ENCODE measurements at places on chromosomes 1 and 21.

- no peak for DNase-seq
Observed at GRCh38 chr1:92095874-92096273, 15.7 kb downstream of the BTBD8 start.

- no peak for DNase-seq
Observed at GRCh38 chr1:99363531-99363930, 99.2 kb downstream of the PLPPR4 start.

DNA sequence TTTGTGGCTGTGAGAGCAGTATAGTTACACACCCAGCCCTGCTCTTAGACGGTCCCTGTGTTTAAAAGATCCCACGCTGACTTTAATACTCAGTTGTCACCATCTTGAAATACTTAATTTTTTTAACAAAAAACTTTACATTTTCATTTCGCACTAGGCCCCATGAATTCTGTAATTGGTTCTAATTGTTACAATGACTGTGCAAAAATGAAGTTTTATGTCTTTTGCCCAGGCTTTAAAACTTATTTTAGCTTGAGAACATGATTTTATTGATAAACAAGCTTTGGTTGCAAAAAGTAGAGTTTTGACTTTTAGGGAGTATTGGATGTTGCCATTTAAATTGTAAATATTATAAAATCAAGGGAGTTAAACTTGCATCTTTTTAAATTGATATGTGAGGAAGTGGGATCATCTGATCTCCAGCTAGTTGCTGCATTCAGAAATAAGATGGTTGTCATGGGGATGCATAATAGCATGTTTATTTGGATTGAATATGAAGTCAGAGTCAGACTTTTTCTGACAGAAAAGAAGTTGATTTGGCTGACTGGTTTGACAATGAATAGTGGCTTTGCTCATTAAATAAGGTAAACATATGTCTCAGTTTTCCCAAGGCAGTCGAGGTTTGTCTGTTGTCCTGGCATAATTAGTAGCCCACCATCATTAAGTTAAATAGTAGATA is 23.0 kb upstream of the CRP start:
- DNase-seq = no peak

DNA sequence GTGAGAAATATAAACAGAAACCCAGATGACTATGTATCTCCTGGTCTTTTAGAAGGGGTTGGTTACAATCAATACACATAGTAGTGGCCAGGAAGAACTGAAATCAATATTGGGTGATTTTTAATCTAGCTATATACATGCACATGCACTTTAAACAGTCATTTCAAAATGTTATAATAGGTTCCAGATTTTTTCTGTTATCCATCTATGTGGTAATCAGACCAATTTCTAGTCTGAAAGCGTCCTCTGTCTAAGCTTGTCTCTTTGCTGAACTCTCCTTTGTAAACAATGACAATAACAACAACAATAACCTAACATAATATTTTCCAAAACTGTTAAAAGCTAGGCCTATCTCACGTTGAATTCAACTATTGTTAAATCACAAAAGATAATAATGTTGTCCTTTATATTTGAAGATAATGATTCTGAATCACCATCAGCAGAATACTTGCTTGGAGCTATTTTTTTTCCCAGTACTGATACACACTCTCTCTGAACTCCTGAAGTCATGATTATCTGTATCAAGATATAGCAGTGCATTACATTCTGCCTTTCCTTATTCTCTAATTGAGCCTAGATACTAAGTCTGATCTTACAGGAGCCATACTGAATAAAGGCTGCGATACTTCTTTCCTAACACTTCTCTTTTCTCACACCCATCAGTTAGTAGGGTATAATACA is 496.8 kb upstream of the ZRANB2 start:
- DNase-seq = no peak

GRCh38 chr1:25774921-25775771 is 24.8 kb upstream of the SELENON start:
- no peak for DNase-seq

DNA sequence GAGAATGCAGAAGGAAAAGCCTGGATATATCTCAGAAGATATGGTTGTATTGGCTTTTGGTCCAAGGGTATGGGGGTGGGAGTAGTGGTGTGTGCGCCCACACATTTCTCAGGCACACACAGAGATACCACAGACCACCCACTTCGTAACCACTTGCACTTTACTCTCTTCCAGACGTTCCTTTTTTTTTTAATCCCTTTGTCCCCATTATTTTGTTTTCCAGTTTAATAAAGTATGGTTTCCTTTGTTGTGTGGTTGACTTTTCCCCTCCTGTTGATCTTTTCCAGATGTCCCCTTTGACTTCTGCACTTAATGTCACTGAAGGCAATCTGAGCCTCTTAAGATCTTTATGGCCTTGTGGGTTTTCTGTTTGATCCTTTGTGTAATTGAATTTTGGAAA is 10.5 kb upstream of the TARS2 start:
- DNase-seq = peak; percentile 30

DNA sequence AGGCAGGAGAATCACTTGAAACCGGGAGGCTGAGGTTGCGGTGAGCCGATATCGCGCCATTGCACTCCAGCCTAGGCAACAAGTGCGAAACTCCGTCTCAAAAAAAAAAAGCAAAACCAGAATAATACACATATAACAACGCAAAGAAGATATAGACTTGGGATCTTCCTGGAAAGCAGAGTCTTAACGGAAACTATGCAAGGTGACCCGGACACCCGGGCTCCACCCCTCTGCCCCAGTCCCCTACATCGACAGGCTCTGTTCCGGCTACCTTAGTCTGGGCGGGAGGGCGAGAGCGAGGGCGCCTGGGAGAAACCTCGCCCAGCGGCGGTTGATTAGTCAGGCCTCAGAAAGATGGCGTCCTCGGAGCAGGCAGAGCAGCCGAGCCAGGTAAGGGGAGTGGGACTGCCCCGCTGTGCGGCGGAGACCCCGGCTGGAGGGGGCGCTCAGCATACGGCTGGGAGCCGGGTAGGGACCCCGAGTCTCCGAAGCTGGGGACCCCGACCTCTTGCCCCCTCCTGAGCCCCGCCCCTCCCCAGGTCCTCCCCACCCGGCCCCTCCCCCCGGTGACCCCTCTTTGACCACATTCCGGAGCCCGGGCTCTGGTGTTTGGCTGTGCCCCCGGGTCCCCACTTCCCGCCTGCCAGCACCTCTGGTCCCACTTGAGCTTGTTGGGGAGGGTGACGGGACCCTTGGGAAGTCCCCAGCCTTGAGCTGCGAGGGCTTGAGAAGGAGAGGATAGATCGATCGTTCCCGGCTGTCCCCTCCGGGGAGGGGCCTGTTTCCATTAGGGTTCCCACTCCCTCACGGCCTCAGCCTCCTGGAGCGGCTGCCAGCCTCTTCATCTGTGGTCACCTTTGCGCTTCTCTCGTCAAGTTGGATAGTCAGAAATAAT is at the start of gene PEX14:
Gene PEX14 (plus strand): TSS at position 338 of the 895 bp plus-strand sequence. CDS start 17 bp downstream, at position 355.
- peak; percentile 89 for DNase-seq

DNA sequence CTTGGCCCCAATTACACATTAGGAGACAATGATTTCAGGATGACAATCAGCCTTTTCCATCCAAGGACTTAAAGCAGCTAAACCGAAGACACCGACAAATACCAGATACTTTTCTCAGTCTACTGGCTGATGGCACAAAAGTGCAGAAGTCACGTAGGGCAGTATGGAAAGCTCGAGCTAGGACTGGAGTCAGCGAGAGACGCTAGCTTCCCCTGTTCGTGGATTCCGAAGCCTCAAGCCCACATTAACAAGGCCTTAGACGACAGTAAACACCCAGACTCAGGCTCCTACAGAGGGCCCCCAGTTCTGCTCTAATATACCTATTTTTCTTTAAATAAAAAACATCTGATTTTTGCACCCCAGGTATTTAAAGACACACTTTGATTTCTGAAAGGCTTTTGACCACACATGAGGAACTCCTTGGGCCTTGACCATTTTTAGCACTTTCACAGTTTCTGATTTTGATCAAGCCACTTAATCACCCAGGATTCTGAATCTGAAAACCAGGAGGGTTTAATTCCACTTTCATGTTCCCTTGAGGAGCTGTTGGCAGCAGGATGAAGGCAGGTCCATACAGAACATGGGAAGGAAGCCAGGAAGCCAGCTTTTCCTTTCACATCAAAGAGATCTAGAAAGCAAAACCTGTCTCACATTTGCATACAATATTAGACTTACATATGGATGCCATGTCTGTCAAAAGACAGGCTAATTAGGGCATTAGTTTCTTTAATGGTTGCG is 204.1 kb downstream of the GABPA start:
- peak; percentile 22 for DNase-seq

DNA sequence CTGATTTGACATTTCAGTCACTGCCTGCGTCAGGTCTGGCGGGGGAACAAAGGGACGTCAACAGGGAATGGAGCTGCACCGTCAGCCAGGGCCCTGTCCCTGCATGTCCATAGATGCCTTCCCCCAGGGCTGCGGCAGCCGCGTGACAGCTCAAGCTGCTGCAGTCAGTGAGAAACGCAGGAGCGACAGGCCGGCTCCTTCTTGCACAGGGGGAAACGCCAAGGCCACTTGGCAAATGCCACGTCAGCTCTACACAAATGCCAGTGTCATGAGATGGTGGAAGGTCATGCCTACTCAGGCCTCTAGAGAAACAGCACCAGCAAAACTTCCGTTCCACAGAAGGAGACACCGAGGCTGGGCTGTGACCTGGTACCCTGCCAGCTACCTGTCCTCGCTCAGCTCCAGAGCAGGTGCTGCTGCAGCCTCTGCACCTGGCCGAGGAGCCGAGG is 37.7 kb downstream of the SYF2 start:
- DNase-seq = no peak

- DNase-seq = no peak
Observed at GRCh38 chr1:156492591-156493080, 7.9 kb downstream of the MEF2D start.

- DNase-seq = no peak
Observed at GRCh38 chr1:37704966-37705365, 12.7 kb downstream of the CDCA8 start.

- DNase-seq = no peak
Observed at GRCh38 chr1:18556364-18556763, 74.3 kb upstream of the PAX7 start.

DNA sequence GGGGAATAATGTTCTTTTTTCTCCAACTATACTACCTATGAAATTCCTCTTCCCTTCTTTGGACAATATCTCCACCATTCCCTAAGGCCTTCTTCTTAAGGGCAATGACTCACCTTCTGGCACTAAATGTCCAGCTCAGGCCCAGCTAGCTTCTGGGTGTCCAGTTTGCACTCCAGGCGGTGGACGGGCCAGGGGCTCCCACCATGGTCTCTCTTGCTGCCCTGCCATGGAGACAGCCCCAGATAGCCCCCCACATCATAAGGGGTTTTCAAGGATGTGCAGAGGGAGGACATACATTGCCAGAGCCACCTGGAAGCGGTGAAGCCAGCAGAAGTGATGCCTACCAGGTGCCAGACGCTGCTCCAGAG is 43.8 kb downstream of the C1orf198 start:
- DNase-seq = peak; percentile 22

DNA sequence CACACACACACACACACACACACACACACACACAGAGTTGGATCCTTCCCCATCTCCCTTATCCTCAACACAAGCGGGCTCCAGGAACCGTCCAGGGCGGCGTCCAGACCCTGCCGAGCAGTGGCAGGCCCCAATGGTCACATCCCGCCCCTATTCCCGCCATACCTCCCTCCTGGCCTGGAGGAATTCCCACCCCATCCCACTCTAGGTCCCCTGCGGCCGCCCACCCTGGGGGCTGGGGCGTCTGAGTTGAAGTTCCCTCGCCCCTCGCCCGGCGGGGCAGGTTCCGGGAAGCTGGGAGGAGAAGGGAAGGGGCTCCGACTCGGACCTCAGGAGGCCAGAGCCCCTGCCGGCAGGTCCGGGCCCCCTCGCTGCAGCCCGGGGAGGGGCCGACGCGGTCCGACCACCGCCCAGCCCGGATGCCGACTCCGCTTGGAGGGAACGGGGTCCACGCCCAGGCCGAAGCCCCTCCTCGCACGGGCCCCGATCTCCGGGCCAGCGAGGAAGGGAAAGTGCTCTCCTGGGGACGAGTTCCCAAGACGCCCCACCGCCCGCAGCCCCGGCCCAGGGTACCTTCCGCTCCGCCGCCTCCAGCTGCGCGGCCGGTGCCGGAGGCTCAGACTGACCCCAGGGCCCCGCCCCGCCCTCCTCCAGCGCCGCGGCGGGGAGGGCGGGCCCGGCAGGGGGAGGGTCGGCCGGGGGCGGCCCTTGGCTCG is at the start of gene RHOC:
Gene RHOC (minus strand): TSS at position 623 of the 716 bp plus-strand sequence. CDS start 3,328 bp downstream, outside the sequence.
- peak; percentile 52 for DNase-seq

DNA sequence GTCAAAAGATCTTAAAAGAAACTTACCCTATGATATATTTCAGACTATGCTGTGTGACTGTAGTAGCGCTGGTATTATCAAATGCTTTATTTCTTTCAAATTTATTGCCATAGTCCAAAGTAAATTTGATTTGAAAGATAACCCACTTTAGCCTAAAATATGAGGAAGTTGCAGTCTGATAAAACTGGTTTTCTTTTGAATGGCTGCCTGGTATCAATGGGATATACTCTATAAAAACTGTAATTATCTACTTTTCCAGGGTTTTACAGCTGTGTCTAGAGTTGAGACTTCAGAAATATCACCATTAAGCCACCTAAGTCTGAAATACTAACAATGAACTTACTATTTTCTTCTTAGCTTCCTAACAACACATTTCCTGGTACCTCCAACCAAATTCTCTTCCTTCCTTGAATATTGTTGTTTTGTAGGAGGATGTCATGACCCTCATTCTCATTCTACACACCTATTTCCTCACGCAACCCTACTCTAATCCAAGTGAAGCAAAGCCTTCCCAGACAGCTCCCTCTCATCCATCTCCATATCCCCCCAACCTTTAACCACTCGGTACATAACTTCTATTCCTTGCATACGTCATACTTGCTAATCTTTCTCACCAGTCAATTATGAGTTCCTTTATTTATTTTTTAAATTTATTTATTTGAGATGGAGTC is 17.0 kb downstream of the KDM5B start:
- DNase-seq = no peak

GRCh38 chr1:152983234-152983633 is 647 bp upstream of the SPRR1A start:
- no peak for DNase-seq

DNA sequence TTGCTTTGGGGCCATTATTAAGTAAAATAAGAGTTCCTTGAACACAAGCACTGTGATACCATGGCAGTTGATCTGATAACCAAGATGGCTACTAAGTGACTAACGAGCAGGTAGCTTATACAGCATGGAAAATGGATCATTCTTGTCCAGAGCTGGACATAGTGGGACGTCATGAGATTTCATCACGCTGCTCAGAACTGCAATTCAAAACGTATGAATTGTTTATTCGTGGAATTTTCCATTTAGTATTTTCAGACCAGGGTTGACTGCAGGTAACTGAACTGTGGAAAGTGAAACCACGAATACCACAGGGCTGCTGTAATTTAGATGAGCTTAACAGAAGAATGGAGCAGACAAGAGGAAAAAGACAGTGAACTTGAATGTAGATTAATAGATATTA is 38.9 kb downstream of the CCDC18 start:
- DNase-seq = peak; percentile 14

- DNase-seq = no peak
Observed at GRCh38 chr1:204583909-204584632, 67.9 kb downstream of the MDM4 start.

All from mesenchymal stem cell (in vitro differentiated cells and primary cell).